Stimulated activated CD8-positive, alpha-beta memory T cell treated with anti-CD3 and anti-CD28 coated beads, Interleukin-7, amount 100 ng/mL, for 24 hours (primary cell): ENCODE measurements at places on chromosomes 16 and 17.

- no peak for DNase-seq
Observed at GRCh38 chr17:82171750-82172375, 40.8 kb downstream of the CCDC57 start.

DNA sequence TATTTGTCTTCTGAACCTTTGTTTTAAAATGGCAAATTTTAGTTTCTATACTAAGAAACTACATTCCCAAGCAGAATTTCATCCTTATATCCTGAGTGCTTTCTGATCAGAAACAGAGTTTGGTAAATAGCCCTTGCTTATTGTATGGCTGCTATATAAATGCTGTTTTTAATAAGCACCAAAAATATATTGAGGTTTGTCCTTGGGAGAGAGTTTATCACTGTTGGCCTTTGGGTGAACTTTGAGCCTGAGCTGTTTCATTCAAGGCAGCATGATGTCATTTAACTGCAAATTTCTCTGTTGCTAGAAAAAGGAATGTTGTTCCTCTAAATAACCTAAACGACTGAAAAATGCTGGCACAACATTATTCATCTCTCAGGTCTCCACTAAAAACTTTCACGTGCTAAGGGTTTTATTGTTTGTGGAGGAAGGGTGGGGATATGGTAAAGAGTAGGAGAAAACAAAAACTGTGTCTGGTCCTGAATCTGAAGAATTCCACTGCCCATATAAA, 334.3 kb upstream of the TBX2 start:
- no peak for DNase-seq

GRCh38 chr16:54503011-54503855, 216.6 kb upstream of the IRX3 start:
- DNase-seq: no peak

DNA sequence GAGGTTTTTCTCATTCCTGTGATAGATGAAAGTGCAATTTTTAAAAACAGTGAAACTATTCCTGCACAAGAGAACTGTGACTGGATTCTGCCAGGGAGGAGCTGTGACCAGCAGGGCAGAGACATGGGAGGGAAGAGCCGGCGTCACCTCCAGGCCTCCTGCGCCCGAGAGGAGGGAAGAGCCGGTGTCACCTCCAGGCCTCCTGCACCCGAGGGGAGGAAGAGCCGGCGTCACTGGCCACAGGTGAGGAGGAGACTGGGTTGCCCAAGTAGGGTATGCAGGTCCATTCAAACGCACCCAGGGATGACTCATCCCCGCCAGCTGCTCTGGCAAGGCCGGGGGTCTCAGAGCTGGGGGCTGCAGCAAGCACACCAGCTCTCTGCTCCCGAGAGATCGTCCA, 56.7 kb downstream of the METRNL start:
- DNase-seq: no peak
